ENCODE measurements at places on chromosomes 1 and 21.

- no peak for DNase-seq
Observed at GRCh38 chr1:90706437-90707362, 10.4 kb downstream of the BARHL2 start.

- no peak for DNase-seq
Observed at GRCh38 chr1:34884961-34885360, 25.4 kb upstream of the SMIM12 start.

- DNase-seq: no peak
Observed at GRCh38 chr1:150762552-150762951, 3.0 kb downstream of the CTSS start.

DNA sequence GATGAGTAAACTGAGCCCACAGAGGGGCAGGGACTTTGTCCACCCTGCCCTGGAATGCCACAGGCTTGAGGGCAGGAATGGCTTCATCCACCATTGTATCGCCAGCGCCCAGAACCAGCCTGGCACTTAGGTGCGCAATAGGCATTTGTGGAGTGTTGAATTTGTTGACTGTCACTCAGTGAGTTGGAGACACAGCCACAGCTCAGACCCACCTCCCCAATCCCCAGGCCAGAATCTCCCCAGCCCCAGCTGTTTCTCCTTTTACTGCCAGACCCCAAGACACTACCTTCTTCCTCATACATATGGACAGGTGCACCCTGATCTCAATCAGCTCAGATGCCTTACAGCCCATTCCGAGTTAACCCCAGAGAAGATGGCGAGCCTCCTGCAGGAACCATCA, 674.5 kb downstream of the MATN1 start:
- no peak for DNase-seq

DNA sequence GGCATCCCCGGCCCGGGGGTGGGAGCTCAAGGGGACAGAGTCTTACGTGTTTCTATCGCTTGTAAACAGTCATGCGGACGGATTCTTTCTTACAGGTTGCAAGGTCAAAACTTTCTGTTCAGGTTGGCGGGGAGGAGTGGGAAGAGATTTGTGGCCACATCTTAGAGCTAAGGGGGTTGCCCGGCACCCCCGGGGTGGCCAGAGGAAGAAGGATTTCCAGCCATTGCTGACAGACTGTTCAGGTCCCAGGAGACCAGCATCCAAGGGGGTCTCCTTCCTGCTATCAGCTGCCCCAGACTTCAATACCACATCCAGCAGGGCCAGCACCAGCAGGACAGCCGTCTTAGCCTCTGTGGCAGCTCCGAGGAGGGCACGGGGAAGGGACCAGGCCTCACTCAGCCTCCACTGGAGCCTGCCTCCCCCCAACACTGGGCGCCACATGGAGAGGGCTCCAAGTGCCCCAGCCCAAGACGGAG, 52.0 kb downstream of the KIF21B start:
- no peak for DNase-seq

DNA sequence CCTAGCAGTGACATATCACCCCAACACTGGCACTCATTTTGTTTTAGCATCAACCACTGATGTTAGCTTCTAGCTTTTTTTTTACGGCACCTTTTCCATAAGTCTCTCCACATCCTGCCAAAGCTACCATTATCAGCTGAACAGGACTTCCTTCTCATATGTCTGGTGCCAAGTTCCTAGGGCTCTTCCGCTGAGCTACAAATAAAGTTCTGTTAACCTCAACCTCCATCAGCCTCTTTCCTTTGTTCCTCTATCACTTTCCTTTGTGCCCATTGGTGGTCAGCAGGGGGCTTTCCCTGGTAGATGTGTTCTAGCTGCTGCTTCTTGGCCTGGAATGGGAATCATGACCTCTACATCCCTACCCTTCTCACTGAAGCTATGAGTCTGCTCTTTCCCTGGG, 163.8 kb downstream of the FAF1 start:
- DNase-seq: no peak

GRCh38 chr1:161054805-161055204, 9.0 kb upstream of the USF1 start:
- DNase-seq: no peak

- DNase-seq: no peak
Observed at GRCh38 chr1:39391691-39392679, 99.5 kb upstream of the BMP8A start.

DNA sequence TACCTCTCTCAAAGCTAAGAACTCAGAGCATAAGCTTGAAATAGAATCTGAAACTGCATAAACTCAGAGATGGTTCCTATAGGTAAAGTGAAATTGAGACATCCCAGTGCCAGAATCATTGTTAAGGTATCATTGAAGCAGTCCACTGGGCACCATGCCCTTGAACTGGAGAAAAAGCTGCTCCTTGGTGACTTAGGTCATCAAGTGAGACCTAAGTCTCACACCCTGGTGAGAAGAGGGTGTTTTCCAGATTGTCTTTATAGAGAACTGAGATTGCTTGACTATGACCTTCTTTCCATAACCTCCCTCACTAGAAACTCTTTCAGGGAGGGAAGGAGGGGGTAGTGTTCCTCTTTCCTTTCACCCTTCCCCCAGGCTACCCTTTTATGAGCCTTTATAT, 9.4 kb upstream of the ATP6V1G3 start:
- no peak for DNase-seq

DNA sequence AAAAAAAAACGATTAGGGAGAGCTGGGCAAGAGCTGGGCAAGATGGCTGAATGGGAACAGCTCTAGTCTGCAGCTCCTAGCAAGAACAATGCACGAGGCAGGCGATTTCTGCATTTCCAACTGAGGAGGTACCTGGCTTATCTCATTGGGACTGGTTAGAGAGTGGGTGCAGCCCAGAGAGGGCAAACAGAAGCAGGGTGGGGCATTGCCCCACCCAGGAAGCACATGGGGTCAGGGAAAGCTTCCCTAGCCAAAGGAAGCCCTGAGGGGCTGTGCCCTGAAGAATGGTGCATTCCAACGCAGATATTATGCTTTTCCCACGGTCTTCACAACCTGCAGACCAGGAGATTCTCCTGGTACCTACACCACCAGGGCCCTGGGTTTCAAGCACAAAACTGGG, 251.6 kb downstream of the GPATCH2 start:
- DNase-seq: no peak

DNA sequence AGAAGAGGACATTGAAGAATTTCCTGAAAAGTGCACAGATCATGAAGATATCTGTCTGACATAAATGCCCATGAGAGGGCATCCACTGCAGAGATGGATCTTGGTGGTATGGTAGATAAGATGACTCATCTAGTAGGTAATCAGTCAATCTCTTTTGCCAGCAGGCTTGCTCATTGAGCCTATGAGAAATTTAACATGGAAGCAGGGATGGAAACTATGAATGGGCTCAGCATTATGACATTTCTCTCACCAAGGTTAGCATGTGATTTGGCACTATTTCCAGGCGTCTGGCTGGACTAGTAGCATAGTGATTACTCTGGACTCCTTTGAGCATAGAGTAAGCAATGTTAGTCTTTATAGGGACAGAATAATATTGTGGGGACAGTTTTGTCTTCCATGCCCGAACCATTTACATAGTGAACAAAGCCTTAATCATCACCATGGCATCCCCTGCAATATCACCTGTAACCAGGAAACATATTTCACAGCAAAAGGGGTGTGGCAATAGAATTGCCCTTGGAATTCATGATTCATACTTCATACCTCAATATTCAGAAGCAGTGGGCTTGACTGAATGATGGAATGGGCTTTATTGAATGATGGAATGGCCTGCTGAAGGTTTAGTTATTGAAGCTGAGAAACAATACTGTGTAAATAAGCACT, 7.3 kb downstream of the OR2C3 start:
- no peak for DNase-seq

GRCh38 chr1:157099633-157100009, at the start of gene ETV3L:
TSS of gene ETV3L (minus strand) at chr1:157099808. CDS start at chr1:157099523, 285 bp downstream.
- no peak for DNase-seq

DNA sequence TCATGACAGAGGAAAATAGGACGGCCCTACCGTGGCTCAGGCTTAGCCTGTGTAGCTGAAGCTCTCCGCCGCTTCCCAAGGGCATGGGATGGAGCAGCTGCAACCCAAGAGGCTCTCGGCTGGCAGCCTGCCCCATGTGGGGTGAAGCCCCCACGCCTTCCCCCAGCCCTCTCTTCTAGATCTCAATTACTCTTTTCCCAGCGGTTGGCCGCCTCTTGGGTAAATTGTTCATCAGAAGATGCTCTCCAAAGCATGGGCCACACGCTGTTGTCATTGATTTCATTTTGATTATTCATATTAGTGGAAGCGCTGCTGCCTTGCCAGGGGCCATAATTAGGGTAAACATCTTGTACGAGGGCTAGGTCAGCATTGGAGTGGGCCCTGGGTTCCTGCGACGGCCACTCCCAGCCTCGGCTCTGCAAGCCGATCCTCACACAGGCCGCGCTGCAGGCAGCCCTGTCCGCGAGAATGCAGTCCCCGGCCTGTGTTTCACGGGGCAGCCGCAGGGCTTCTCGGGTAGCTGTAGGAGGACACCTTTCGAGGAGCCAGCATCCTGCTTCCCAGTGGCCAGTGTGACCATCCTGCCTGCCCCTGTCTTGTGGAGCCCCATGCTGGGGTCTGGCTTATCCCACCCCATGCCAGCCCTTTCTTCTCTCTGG, 114.4 kb upstream of the VAMP3 start:
- DNase-seq: no peak

GRCh38 chr1:27592931-27593677, 10.8 kb downstream of the AHDC1 start:
- DNase-seq: no peak

DNA sequence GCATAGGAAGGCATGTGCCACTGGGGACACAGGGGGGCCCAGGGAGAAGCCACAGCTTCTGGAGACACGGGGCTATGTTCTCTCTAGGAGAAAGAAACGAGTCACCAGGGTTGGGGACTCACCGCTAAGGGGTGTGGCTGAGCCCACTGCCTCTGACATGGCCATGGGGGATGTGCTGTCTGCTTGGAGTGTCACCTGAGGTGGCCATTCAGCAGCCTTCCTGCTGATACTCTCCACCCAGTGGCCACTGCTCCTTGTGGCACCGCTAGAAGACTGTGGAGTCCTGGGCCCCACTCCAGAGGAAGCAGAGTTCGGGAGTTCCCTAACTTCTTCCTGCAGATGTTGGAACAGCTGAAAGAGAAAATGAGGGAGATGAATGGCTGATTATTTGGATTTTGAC, 91.2 kb upstream of the SLC45A1 start:
- no peak for DNase-seq

DNA sequence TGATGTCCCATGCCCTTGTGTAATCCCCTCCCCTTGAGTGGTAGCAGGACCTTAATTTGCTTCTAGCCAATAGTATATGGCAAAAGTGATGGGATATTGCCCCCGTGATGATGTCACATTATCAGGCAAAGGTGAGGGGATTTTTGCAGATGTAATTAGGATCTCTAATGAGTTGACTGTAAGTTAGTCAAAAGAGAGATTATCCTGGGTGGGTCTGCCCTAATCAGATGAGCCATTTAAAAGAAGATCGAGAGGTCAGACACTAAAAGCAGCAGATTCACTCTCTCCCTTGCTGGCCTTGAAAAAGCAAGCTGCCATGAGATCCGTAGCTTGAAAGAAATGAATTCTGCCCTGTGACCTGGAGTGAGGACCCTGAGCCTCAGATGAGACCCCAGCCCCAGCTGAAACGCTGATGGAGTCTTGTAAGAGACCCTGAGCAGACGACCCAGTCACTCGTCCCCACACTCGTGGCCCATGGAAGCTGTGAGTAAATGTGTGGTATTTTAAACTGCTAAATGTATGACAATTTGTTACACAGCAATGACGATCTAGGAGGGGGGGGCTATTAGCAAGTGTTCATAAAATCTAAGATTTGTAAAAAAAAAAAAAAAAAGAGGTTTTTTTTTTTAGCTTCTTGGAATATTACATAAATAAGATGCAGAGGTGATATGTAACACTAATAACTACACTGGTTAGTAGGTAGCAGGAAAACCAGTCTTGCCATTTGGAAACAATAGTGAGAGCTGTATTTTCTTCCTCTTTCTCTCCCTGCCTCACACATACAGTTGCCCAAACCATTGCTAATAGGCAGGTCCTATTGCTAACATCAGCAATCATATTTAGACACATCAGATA, 50.3 kb upstream of the TARBP1 start:
- no peak for DNase-seq

GRCh38 chr1:209829716-209830115, 1.9 kb downstream of the UTP25 start:
- no peak for DNase-seq

GRCh38 chr1:1890506-1891348, at the start of gene GNB1:
TSS of gene GNB1 (minus strand) at chr1:1891087. CDS start at chr1:1825453, 65,634 bp downstream.
- DNase-seq: peak; percentile 66

DNA sequence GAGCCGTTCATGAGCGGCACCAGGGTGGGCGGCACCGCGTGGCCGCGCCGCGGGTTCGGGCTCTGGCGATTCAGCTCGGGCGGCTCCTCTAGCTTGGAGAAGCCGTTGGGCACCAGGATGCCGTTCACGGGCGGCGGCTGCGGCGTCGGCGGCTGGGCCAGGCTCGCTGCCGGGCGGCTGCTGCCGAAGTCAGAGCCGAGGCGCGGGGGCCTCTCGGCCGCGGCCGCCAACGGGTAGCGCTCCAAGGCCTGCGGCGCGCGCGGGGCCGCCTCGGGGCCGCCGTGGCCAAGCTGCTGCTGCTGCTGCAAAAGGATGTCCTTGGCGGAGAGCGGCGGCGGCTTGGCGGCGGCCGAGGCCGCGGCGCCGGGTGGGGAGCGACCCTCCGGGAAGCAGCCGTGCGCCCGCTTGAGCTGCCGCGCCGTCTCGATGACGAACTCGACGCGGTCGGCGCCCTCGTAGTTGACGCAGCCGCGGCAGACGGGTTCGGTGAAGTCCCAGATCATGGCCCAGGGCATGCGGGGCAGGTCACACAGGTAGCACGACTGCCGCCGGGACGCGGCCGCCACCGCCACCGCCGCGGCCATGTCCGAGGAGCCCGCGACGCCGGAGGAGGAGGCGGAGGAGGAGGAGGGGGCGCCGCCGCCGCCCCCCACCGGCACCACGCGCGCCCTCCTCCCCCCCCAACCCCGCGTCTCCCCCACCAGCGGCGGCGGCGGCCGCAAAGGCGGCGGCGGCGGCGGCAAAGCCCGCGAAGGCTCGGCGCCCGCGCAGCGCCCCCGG, 877 bp downstream of the IRF2BP2 start:
- no peak for DNase-seq

DNA sequence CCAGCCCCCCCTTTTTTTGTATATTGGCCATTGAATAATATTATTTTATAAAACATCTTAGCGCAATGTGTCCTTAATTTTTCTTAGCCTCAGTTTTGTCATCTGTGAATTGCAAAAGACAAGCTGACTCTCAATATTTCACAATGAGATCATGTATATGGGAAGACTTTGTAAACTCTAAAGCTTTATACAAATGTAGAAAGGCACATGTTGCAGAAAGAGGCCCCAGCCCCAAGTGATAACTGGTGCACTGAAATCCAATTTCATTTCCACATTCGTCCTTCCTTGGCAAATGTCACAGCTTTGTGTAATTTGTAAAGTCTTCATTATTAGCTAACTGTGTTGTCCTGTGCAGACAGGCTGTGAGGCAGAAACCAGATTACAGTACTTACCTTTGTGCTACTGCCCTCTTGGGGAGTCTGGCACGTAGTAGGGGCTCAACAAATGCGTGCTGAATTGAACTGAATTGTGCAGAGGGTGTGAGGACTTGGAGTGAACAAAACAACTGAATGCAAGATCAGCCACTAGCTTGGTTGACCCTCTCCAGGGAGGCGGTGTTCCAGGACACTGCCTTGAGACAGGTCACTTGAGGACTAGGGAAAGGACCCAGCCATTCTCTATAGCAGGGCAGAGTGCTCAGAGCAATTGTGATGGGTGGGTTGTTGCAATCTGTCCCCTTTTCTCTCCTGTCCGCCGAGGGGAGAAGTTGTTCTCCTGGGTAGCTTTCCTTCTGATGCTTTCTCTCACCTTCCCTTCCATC, 74.6 kb downstream of the LMO4 start:
- DNase-seq: no peak
